ENCODE measurements at places on chromosomes 6 and 20.

DNA sequence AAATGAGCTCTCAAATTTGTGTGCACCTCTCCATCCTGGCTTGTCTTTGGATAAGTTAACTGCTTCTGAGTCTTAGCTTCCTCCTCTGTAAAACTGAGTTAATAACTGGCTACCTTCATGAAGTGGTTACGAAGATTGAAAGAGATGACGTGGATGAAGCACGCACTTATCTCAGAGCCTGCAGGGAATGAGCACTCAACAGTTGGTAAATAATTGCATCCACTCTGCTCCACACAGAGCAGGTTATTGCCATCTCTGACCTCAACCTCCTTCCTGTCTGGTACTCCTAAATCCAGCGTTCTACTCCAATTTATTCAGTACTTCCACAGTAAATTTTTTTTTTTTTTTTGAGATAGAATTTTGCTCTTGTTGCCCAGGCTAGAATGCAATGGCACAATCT lies 6.9 kb downstream of the AURKA start:
- no peak for DNase-seq

GRCh38 chr6:38782616-38783015 lies 67.5 kb downstream of the DNAH8 start:
- DNase-seq, result no peak

- no peak for DNase-seq
Measured at GRCh38 chr6:35059596-35060345, 81.4 kb downstream of the TCP11 start.

DNA sequence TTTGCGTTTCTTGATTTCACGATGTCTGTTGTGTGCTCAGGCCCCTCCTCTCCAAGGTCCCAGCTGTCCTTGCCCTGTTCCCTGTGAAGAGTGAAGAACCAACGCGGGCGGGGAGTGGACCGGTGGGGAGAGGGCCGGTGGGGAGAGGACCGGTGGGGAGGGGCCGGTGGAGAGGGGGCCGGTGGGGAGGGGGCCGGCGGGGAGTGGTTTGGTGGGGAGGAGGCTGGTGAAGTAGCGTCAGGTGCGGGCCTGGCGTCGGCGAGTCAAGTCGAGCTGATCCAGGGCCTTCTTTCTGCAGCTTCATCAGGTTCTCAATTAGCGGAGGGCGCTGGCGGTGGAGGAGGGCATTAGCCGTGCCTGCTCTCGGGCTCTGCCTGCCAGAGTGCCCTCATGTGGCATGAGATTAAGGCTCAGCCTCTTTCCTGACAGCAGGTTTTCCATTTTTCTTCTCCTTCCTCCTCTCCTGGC lies 21.2 kb upstream of the BHLHE23 start:
- DNase-seq, result no peak

GRCh38 chr6:39608652-39609345 lies 116.4 kb downstream of the KIF6 start:
- DNase-seq, result no peak

DNA sequence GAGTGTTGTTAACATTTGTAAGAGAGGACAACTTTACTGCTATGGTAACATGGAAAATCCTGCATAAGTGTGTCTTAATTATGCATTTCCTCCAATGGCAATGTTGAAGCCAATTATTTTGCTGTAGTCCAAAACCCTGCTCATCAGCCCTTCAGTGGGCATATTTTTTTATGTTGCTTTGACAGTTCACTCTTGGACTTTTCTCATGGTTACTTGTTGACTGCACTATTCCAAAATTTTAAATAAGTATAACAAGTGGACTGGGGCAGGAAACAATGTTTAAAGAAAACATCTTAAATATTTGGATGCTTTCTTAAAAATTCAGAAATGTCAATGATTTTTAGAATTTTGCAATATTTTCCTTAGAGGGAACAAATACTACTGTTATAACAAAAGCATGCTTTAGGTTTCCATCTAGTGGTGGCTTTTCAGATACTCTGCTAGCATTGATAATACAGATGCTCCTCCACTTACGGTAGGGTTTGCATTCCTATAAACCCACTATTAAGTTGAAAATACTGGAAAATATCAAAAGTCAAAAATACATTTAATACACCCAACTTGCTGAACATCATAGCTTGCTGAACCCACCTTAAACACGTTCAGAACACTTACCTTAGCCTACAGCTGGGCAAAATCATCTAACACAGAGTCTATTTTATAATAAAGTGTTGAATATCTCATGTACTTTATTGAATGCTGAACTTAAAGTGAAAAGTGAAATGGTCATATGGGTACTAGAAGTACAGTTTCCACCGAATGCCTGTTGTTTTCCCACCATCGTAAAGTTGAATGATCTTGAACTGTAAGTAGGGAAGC lies 86.4 kb downstream of the ADGRG6 start:
- DNase-seq, result no peak

DNA sequence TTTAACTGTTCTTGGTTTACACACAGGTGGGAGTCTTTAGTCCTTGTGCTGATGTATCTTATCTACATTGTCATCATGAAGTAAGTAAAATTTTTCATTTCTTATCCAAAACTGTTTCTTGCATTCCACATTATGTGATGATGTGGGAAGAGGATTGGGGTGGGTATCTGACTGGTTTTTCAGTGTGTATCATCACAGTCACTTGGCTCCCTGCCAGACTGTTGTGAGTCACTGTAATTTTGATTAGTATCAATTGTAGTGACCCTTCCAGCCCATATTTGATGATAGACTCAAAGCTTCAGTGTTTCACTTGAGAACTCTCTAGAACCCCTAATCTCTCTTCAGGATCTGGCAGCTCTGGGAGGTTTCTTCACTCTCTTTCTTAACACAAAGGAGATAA lies 84.5 kb upstream of the RIN2 start:
- DNase-seq, result no peak
